Mucosa of descending colon (tissue), 3 donors: ENCODE measurements at places on chromosomes 2 and 18. TPM values are rescaled to one million over a fixed set of nuclear protein-coding genes. Genes with fewer than 3 reads are reported as not detected.

TXNL1 gene
- total RNA-seq: 51.0 TPM

CGREF1 gene
- 1.5 TPM for total RNA-seq

NIFK gene
- 28.5 TPM for total RNA-seq

GRCh38 chr2:36458106-36458505 lies 102.5 kb downstream of the CRIM1 start:
- DNase-seq: no peak

- DNase-seq: no peak
Measured at GRCh38 chr18:78767648-78768071, 212.0 kb upstream of the SALL3 start.

DNA sequence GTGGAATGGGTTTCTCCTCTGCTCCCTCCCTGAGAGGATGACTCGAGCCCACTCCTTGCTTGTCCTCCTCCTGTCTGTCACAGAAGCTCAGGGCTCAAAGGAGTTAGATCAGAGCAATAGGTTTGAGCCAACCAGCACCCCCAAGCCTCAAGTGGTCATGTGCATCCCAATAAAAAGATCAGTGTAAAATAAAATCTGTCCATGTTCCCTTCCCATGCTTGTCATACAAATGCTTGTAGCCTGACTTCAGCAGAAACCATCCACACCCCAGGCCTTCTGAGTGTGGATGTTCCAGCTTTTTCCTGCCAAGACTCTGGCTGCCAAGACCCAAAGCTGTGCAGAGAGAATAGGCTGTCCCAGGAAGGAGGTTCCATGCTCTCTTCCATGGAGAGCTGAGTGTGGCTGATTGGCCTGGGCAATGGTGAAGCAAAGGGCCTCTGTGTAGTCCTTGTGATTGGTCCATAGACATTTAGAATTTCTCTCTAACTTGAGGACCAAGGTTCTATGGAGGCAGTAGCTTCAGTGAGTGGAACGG lies 67.4 kb downstream of the GYPC start:
- DNase-seq: no peak

DNA sequence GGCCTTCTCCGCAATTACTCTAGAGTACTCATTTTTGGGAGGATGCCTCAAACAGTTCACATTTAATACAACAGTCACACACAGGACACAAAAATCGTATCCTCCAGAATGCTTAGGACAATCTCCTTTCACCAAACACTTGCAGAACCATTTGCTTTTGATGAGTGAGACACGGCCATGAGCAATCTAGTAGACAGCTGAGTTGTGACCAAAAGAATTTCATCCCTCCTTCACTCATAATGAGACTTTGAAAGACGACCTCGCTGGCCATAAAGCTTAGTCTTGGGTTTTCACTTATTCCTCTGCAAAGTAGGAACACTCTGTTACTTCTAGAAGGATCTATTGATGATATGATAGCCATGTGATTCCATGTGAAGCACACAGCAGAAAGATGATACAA lies 87.5 kb upstream of the SLC35G4 start:
- no peak for DNase-seq

DNA sequence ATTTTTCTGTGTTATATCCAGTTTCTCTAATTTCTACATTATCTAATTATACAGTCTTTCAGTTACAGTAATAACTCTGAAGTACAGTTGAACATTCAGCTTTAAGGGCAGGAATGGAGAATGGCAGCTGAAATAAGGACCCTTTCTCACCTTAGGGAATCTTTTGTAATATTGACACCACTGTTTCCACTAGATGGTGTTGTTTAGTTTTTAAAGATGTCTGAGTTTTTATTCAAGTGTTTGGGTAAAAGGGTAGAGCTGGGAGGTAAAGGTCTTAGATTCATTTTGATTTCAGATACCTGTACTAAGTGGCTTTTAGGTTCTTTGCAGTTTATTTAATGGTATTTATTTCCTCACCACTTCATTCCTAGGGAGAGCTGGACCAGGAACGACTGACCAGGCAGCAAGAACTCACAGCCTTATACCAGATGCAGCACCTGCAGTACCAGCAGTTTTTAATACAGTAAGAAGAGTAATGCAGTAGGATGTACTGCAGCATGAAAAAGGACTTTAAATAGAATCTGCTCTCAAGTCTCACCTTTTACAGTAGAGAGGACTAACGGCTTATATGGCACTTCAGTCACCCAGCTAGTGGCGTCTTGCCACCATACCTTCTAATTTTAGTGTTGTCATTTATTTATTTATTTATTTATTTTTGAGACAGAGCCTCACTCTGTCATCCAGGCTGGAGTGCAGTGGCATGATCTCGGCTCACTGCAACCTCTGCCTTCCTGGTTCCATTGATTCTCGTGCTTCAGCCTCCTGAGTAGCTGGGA lies 33.2 kb upstream of the KCNJ13 start:
- DNase-seq: no peak

- no peak for DNase-seq
Measured at GRCh38 chr2:15939556-15939853, 845 bp upstream of the MYCN start.

- peak; percentile 95 for DNase-seq
Measured at GRCh38 chr2:19901442-19902215, at the start of gene TTC32. Gene TTC32 (minus strand): TSS chr2:19901983. CDS start chr2:19901854, 129 bp downstream.

DNA sequence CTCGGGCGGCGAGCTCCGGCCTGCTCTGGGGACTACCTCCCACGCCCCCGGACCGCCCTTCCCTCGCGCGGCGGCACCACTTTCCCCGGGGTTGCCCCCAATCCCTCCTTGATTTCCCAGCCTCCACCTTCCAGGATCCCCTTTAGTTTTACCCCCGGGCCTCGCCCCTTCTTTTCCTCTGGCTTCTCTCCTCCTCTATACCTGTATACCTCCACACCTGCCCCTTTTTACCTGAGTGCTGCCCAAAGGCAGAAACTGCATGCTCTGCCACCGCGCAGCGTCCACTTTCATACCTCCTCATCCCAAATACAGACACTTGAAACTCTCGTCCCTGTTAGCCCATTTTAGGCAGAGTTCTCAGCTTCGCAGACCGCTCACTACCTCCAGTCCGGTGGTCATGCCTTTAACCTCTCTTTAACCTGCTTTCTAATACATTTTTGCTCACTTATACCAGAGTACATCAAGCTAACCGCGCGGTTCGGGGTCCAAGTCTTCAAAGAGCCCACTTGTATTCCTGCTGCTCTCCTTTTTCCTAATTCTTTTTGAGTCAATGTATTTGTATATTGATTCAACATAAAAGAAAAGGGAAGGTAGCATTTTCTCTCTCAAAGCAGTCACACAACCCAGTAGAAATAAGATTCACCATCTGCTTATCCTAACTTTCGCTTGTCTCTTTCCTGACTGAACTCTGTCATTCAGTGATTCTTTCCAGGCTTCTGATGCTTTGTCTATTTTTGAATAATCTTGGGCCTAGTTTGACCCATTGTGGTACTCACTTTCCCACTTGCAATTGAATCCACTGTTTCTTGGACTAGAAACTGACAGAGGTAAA lies 901 bp downstream of the SPOPL start:
- no peak for DNase-seq

GRCh38 chr2:7154656-7155055 lies 237.4 kb downstream of the RNF144A start:
- no peak for DNase-seq

- no peak for DNase-seq
Measured at GRCh38 chr18:9927392-9928063, 13.7 kb downstream of the VAPA start.
